OCI-LY7 (cell line): ENCODE measurements at places on chromosomes 2 and 18. TPM values are rescaled to one million over a fixed set of nuclear protein-coding genes. Genes with fewer than 3 reads are reported as not detected.

LOXHD1 gene
- total RNA-seq: not detected in 2 replicates

DSG4 gene
- not detected in 2 replicates for total RNA-seq

ANKRD62 gene
- total RNA-seq: 7.1 and 7.3 TPM in 2 replicates

C2orf66 gene
- total RNA-seq: not detected in 2 replicates

RASGRP3 gene
- 8.7 and 11.2 TPM in 2 replicates for total RNA-seq

LYG2 gene
- total RNA-seq: not detected in 2 replicates

PRR30 gene
- not detected in 2 replicates for total RNA-seq

C1QL2 gene
- total RNA-seq: not detected in 2 replicates

NTSR2 gene
- not detected in 2 replicates for total RNA-seq

HOXD12 gene
- total RNA-seq: 0.25 TPM in 1 of 2 replicates, not detected in the other

LAMA1 gene
- not detected in 2 replicates for total RNA-seq

FSIP2 gene
- 0.19 TPM in 1 of 2 replicates, not detected in the other for total RNA-seq

DSG1 gene
- total RNA-seq: not detected in 2 replicates

SERPINB10 gene
- total RNA-seq: not detected in 2 replicates

VIT gene
- not detected in 2 replicates for total RNA-seq

C2orf80 gene
- total RNA-seq: not detected in 2 replicates

STRN gene
- 32.6 and 33.9 TPM in 2 replicates for total RNA-seq
